Stimulated activated CD8-positive, alpha-beta memory T cell treated with anti-CD3 and anti-CD28 coated beads, Interleukin-15, amount 100 ng/mL, for 48 hours (primary cell): ENCODE measurements at places on chromosomes 7 and 10.

DNA sequence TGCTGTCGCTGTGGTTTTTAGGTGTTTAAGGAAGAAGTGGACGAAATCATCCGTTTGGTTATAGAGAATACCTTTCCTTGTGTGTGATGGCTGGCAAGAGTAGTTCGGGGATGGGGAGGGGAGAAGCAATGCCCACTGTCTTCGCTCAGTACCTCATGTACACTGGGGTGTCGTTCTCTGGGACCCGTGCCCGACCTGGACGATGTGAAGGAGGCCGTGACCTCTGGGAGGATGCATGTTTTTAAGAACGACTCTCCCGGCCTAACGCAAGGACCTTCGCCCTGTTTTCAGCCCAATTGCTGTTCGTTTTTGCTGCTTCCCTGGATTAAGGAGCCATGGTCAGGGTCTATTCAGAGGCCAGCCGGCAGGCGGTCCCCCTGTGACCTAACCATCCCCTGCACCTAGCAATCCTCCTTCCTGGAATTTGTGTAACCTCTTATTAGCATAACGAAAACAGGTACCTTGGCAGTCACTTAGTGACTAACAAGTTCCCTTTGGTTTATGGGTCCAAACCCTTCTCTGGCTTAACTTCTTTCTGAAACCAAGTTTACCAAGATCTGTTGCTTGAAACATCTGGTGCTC, 1.3 kb downstream of the NFE2L3 start:
- DNase-seq: no peak

- DNase-seq: no peak
Observed at GRCh38 chr10:3714967-3715366, 70.0 kb downstream of the KLF6 start.

- DNase-seq: no peak
Observed at GRCh38 chr7:142177869-142178268, 66.4 kb downstream of the MGAM2 start.

DNA sequence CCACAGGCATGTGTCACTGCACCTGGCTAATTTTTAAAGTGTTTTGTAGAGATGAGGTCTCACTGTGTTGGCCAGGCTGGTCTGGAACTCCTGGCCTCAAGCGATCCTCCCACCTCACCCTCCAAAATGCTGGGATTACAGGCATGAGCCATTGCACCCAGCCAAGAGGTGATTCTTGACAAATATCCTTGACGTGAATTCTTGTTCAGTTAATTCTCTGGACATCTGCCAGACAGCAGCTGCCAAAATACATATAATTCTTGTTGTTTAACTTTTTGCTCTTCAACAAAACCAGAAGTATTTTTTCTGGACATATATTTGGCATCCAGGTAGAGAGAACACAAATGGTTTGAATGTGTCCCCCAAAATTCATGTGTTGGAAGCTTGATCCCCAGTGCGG, 3.2 kb downstream of the ACADSB start:
- DNase-seq: no peak

DNA sequence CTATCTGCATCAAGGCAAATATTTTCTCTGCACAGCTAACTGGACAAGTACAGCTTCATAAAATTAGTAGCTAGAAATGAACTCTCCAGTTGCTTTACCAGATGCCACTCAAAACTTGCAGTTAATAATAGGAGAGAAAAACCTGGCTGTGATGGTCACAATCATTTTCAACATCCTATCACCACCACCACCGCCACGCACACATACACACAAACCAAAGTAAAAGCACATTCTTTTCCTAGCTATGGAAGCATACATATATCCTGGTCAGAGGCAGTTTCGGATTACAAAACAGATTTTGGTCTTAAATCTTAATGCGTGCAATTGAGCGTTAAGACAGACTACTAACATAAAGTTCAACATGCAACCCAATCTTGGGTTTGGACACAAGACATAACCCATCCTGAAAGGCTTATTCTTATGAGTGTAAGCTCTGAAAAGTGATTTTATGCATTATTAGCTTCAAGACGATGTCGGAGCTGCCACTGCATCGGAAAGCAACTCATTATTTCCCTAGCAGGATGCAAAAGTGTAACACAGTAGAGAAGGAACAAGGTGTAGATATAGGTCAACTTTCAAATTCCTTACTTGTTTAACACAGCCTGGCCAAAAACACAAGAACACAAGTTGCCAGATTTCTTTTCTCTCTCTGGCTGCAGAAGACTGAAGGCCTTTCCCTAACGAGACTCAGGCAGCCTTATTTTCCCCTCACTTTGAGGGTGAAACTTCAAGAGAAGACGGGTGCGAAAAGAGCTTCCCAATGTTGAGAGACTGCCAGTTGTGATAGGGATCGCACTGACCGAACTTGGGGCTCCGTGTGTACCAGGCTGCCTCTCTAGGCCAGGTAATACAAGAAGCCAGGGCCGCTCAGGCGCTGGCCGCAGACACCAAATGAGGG, 1.2 kb downstream of the CACUL1 start:
- DNase-seq: no peak

GRCh38 chr7:36468370-36469101, 78.9 kb downstream of the ANLN start:
- DNase-seq: no peak

DNA sequence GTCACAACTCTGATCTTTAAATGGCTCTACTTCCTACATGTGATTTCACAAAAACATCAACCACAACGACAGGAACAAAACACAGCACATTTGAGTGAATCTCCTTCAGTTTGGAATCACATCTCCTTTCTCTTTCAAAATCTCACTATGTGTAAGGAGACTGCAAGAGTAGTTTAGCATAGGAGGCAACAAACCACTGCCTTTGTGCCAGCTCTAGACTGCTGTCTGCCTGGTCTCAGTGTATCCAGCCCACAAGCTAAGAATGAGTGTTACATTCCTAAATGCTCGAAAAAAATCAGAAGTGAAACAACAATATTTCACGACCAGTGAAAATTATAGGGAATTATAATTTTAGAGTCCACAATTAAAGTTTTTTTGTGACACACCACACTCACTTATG, 217.0 kb upstream of the STEAP4 start:
- DNase-seq: no peak

DNA sequence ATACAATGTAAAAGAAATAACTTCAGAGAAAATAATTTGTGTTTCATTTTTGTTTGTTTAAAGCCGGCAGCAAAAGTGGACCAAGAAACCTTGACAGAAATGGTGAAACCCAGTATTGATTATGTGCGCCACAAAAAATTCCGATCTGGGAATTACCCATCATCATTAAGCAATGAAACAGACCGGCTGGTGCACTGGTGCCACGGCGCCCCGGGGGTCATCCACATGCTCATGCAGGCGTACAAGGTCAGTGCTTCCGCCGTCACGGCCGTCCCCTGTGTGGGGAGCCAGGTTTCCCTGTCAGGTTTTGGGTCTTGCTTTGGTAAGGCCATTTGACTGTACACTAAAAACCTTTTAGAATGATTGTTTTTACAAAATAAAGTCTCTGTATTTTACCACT, 46.7 kb downstream of the LANCL2 start:
- no peak for DNase-seq

- DNase-seq: no peak
Observed at GRCh38 chr10:50044941-50045664, 22.7 kb upstream of the WASHC2A start.

DNA sequence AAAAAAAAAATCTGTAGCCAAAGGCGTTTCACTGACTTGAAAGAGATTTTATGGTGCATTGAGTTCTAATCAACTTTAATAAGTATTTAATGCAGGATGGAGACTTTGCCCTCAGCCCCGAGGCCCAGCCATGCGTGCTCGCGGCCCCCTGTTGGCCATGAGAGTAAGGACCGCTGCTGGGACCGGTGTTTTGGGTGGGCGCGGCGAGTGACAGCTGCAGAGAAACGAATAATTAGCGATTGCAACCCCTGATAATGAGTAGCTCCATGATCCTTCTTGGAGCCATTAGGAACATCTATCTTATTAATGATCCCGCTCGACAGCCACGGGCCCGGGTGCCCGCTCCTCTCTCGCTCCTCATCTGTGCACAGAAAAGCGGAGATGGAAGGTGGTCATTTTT, 347.4 kb downstream of the RPS24 start:
- no peak for DNase-seq
